ENCODE measurements at places on chromosomes 5 and 9.

DNA sequence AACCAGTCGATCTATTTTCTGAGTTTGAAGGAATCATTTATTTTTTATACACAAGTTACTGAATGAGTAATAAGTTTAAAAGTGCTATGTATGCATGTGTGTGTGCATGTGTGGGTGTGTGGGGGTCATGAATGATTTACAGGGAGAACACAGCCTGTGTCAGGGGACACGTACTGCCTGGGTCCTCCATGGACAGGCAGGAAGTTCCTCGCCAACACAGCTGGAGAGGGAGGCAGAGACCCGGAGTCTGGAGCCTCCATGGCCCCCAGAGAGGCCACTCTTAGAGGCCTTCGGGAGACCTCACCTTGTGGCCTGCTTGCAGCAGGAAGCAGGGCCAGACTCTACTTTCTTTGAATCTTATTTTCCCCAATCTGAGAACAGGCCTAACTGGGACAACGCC lies 144.7 kb downstream of the GABBR2 start:
- DNase-seq, result no peak

GRCh38 chr9:121220996-121221663 lies 19.5 kb upstream of the RAB14 start:
- DNase-seq, result no peak

GRCh38 chr5:6676702-6677101 lies 36.5 kb upstream of the TENT4A start:
- DNase-seq, result no peak

- no peak for DNase-seq
Observed at GRCh38 chr9:16044579-16044881, 491.7 kb downstream of the CCDC171 start.
